ENCODE measurements at places on chromosomes 12 and 14. TPM values are rescaled to one million over a fixed set of nuclear protein-coding genes. Genes with fewer than 3 reads are reported as not detected.
A peak's percentile ranks its signal among the peaks of the same experiment; 100 is the strongest.

DNA sequence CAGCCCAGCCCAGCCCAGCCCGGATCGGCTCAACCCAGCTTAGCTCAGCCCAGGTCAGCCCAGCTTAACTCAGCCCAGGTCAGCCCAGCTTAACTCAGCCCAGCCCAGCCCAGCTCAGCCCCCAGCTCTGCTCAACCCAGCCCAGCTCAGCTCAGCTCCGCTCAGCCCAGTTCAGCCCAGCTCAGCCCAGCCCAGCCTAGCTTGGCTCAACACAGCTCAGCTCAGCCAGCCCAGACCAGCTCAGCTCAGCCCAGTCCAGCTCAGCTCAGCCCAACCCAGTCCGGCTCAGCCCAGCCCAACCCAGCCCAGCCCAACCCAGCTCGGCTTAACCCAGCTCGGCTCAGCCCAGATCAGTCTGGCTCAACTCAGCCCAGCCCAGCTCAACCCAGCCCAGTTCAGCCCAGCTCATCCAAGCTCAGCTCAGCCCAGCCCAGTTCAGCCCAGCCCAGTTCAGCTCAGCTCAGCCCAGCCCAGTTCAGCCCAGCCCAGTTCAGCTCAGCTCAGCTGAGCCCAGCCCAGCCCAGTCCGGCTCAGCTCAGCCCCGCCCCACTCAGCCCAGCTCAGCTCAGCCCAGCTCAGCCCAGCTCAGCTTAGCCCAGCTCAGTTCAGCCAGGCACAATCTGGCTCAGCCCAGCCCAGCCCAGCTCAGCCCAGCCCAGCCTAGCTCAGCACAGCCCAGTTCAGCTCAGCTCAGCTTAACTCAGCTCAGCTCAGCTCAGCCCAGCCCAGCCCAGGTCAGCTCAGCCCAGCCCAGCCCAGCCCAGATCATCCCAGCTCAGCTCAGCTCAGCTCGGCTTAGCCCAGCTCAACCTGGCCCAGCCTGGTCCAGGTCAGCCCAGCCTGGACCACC lies 331.7 kb downstream of the TMEM121 start:
- peak; percentile 87 for DNase-seq

DNA sequence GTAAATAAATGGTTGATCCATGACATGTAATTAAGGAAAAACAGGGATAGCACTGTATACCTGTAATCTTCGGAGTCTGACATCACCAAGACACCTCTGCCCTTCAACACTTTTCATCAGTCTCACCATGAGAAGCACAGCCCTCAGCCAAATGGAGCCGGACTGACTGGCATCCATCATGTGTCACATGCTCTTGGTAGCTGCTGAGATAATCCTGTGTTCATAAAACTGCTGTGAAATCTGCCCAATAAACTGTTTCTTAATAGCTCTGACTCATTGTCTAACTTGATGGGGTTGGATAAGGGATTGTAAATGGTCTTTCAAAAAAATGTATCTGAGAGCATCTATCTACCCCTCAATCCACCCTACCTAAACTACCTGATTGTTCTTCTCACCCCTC lies 33.6 kb downstream of the KCNH5 start:
- DNase-seq: no peak

The CLIP1 gene
- total RNA-seq: 57.8 TPM

DNA sequence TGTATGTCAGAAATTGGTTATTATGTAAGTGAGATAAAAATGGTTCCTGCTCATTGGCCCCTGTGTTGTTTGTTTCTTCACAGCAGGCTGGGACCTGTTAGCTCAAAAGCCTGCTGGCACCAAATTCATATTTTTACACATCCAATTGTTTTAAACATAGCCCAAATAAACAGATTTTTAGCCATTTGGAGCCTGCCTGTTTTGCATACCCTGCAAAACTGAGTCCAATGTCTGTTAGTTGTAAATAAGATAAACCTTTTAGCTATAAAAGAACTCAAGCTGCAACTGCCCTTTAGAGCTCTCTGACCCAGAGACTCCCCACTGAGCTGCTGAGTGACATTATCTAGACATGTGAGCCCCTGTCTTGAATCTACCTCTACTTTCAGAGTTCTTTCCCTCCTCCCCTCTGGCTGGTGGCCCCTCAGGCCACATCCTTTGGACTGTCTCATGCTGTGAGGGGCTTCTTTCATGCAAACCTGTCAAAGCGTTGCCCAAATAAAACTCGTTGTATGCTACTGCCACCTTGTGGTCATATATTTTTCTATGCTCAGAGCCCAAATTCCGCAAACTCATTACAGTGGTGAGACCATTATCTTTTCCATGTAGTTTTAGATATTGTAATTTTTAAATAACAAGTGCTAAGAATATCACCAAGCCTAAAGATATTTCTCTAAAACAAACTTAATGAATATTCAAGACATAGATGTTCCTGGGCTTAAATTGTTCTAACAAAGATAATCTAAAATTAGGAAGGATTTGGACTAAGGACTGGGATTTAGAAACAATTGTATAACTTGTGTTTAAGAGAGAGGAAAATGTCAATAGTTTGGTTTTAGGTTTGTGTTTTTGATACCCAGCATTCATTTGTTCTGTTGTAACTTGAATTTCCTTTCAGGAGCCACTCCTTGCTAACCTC lies 337.9 kb downstream of the AACS start:
- no peak for DNase-seq

- DNase-seq: no peak
Observed at GRCh38 chr14:86334355-86334754, 804.4 kb downstream of the FLRT2 start.

The RFX4 gene
- not detected for total RNA-seq

DNA sequence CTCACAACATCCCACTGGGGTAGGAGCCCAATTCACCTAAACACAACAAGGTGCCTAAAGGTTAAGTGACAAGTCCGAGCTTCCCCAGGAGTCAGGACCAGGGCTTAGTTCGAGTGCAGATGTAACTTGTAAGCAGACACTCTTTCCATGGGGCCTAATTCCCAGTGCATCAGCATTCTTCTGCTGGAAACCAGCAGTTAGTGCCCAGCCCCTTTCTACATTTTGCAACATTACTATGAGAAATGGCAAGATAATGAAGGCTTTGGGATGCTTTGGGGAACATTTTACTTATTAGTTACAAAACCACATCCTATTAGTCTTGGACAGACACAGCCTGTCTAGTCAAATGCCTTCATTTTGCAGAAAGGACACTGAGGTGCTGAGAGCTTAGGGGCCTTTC lies 179.8 kb downstream of the CALM1 start:
- no peak for DNase-seq

- DNase-seq: no peak
Observed at GRCh38 chr12:66964629-66965028, 285.8 kb upstream of the GRIP1 start.

- DNase-seq: no peak
Observed at GRCh38 chr14:29078810-29079522, 312.4 kb downstream of the FOXG1 start.
